ENCODE measurements at places on chromosomes 11 and 22.
A peak's percentile ranks its signal among the peaks of the same experiment; 100 is the strongest.

- no peak for DNase-seq
Measured at GRCh38 chr11:130580372-130580771, 131.9 kb downstream of the ADAMTS15 start.

DNA sequence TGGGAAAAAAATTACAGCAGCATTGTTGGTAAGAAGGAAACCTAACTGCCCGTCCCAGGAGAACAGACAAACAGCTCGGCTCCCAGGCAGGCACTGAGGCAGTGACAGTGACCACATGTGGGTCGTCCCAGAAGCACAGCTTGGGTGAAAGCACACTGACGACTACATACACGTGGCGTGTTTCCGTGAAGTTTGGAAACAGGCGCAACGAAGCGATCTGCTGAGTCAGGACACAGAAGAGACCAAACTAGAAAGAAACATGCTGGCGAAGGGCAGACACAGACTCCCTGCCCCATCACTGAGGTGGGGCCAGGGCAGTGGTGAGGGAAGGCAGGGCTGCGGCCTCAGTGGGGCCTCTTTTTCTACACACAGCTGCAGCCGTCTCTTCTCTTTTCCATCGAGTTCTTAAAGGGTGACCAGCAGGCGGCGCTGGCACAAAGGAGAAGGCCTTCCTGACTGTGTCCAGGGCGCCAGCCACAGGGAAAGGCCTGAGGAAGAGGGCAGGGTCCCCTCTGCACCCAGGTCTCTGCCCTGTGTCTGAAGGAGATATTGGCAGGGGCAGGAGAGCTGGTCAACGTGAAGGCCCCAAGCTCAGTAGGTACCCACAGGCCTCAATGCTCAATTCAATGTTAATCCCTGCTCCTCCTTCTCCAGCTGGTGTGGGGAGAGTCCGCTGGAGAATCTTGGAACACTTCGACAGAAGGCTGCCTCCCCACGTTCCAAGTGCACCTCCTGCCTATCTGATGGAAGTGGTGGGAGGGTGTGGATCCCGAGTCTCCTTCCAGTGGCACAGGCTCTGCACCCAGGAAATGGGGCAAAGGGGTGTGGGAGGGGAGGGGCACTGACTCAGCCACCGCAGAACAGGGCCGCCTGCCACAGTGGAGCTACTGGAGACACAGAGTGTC, 19.9 kb downstream of the CARS1 start:
- DNase-seq: peak; percentile 24

DNA sequence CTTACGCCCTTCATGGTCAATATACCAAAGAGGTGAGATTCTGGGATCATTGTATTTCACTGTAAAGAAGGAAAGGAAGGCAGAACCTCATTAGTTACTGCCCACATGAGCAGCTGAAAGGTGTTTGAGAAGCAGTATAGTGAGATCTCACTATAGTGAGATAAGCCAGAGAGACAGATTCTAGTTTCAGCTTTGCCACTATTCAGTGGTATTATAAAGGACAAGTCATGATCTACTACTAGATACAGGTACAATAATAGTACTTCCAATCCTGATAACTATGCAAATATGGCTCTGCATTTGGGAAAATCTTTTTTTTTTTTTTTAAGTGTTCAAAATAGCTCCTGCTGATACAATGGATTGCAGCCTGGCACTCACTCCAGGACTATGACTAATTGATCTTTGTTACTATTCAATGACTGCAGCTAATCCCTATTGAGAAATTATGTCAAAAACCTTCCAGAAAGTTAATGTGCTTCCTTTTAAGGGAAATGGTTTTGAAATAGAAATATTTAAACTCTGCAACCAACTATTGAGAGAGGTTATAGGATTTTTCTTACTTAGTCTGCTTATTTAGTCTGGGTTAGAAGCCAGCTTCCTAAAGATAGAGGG, 8.3 kb upstream of the DLAT start:
- no peak for DNase-seq

GRCh38 chr11:1946812-1947484, at the start of gene MRPL23:
Gene MRPL23 (plus strand): TSS chr11:1947332. CDS start chr11:1947363, 31 bp downstream.
- DNase-seq: no peak

DNA sequence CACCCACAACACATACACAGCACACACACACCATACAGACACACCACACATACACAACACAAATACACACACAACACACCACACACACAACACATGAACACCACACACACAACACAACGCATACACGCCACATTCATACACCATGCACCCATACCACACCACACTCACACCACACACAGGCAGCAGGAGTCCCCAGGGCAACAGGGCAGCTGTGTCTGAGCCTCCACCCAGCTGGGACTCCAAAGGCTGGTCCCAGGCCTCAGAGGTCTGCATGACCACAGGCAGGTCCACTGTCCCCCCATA, 3.3 kb upstream of the WNT7B start:
- no peak for DNase-seq

GRCh38 chr11:66595245-66595904, 2.4 kb downstream of the CCS start:
- no peak for DNase-seq

- no peak for DNase-seq
Measured at GRCh38 chr22:26848244-26848920, 191.0 kb downstream of the MIAT start.

GRCh38 chr22:39941601-39942000, 18.6 kb upstream of the TMA7B start:
- DNase-seq: peak; percentile 68

- DNase-seq: no peak
Measured at GRCh38 chr11:105137286-105137685, 2.3 kb downstream of the CARD18 start.

DNA sequence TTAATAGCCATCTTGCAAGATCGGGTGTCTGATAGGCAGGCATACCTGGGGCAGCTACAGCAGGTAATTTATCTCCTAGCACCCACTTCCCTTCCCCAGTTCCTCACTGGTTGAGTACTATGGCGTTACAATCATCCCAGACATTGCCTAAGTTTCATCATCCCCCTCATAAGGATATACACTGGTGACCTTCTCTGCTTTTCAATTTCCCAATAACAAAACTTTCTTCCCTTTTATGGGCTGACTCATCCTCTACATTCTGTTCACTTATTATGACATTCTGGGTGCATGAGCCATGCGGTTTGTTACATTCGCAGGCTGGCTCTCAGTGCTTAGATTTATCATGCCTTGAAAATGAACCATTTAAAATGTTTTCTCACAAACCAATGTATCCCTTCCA, 5.0 kb upstream of the MRPL11 start:
- no peak for DNase-seq

GRCh38 chr11:28679795-28680468, 571.7 kb downstream of the METTL15 start:
- no peak for DNase-seq

DNA sequence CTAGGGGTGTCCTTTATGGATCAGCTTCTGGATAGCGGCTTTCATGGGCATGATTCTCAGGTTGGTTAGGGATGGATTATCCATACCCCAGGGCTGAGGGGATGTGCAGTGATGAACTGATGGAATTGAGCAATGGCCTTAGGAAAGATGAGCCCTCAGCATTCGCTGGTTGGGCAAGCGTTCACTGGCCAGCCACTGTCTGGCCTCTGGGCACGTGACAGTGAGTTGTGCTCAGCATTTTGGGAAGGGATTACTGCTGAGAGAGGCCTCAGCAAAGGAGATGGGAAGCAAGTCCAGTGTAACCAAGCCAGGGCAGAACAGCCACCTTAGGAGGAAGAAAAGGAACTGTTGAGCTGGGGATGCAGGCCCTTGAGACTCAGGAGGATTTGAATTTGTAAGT, 17.4 kb downstream of the UBASH3B start:
- no peak for DNase-seq

DNA sequence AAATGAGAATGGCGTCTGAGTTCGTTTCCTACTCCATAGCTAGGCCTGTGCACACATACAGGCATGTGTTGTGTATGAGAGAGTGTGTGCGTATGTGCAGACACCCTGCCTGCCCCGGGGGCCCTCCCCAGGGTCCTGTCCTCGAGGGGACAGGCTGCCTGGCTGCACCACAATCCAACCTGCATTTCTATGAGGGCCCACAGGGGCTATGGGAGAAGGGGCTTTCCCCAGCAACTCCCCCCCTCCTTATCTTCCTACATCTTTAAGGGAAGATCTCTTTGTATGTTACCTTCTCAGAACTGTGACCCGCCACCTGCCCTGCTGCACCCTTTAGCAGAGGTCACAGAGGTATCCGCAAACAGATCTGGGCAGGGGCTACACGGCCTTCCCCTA, 14.9 kb downstream of the ADORA2A start:
- DNase-seq: no peak

DNA sequence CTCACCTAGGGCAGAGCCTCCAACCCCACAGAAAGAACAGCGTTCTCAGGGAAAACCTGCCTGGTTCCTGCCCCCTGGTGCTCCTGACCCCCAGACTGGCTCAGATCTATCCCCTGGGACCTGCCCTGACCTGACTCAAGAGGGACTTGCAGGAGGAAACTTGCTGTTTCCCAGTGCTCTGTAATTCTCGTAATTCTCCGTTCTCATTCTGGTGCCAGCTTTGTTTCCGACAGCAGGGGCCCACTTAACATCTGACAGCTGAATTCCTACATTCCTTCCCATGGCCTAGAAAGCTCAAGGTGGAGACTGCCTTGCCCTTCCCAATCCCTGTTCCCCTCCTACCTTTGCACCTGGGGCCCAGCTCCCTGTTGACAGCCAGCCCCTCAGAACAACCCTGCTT, 12.5 kb upstream of the CSF2RB start:
- no peak for DNase-seq

- no peak for DNase-seq
Measured at GRCh38 chr11:19392847-19393518, 152.2 kb upstream of the E2F8 start.

DNA sequence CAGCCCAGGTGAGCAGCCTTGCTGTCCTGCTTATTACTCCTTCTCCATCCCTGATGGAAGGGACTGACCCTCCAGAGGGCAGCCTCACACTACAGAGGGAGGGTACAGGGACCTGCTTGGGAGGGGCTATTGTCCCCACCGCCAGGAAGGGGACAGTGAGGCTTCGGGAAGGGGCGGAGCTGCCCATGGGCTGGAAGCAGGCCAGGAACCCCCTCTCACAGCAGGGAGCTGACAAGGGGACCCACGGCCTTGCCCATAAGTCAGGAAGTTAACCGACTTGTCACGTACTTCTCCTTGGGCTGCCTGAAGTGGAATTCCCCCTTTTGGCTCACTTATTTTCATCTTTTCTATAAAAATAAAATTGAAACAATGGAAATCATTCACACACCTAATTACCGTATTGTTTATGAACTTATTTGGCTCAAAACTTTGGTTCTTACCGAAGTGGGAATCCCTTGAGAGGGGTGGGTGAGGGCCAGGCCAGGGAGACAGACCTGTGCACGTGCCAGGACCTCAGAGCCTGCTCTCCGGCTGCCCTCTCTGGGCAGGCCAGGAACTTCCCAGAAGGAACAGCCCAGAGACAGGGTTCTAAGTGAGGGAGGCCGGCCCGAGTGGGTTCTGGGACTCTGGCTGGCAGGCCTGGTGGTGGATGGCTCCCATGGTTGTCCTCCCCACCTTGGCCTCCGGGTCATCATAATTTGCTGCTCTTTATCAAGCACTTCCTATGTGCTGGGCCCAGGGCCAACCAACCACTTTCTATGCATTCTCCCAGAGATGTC, 5.8 kb downstream of the MGAT3 start:
- no peak for DNase-seq

GRCh38 chr11:75924966-75925784, 110.2 kb downstream of the UVRAG start:
- no peak for DNase-seq

DNA sequence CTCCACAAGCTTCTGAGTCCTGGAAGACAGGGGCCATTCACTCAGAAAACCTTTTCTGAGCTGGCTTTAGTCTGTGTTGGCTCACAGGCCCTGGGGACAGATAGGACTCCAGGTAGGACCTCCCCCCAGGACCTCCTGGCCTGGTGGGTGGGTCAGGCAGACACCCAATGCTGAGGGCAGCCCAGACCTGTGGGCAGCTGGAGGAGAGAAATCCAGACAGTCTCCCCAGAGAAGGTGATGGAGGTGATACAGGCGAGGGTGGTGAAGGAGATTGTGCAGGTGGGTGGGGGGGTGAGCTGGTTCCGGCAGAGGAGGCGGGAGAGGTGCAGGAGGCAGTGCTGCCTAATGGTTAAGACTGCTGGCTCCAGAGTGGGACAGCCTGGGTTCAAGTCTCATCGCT, 15.6 kb downstream of the LRRC32 start:
- DNase-seq: no peak

DNA sequence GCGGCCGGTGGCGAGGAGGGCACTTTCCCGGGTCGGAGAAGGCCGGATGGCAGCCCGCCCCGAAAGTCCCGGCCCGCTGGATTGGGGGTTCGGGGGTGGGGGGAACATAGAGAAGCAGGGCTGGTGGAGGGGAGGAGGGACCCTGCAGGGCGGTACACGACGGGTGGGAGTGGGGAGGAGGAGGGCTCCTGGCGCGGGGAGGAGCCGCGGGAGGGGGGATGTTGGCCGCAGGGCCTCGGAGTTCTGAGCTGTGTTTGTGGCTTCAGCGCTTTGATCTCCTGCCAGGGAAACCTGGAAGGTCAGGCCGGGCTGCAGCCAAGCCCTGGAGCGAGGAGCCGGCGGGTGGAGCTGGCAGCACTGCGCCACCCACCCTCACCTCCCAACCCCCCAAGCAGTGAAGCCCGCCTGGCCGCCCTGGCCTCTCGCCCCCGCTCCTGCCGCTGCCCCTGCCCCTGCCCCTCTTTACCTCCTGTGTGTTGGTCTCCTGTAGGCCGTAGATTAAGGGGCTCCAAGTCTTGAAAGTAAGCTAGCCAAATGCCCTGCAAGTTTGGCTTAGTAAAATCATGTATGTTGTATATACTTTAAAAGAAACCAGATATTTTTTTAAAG, 30.9 kb downstream of the C22orf31 start:
- no peak for DNase-seq

DNA sequence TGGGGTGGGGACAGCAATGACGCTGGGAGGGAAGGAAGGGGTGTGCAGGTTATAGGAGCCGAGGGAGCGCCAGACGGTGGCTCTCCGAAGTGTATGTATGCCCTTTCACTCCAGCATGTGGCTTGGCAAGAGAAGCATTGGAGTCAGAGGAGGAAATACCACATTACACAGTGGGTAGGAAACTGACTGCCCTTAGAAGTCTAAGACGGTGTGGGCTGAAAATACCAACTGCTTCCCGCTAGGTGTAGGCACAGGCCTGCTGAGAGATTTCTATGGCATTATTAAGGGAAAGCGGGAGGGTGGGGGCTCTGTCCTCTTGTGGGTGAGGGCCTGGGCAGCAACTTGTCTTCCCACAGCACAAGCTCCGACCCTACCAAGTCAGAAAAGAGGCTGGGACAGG, 44.7 kb downstream of the CACNG2 start:
- no peak for DNase-seq

DNA sequence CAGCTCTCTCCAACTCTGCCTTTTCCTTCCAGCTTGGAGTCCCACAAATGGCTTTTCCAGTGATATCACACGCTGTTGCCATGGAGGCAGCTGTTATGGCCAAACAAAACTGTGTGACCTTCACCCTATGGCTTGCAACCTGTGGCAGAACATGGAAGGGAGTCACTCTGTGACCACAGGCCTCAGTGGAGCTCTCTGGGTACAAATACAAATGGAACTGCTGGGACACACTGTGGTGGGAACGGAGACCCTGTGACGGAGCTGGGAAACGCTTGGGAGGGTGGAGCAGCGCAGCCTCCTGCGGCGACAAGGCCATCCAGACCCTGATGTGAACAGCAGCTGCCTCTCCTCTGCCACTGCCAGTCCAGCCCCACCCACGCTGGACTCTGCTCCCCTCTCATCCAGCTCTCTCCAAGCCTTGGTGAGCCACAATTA, 162.5 kb downstream of the ETS1 start:
- DNase-seq: no peak

- DNase-seq: peak; percentile 53
Measured at GRCh38 chr22:36180038-36180880, 19.7 kb upstream of the APOL3 start.
